COR-L47 (cell line): ENCODE measurements at places on chromosomes 3 and 15.

GRCh38 chr3:52070724-52071621 lies 14.6 kb upstream of the DUSP7 start:
- DNase-seq: no peak

DNA sequence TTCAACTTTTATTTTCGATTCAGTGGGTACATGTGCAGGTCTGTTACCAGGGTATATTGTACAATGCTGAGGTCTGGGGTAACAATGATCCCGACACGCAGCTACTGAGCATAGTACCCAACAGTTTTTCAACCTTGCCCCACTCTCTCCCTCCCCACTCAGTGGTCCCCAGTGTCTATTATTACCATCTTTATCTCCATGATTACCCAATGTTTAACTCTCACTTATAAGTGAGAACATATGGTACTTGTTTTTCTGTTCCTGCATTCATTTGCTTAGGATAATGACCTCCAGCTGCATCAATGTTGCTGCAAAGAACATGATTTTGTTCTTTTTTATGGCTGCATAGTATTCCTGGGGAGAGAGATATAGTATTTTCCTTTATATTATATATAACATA lies 75.7 kb upstream of the EPHB3 start:
- no peak for DNase-seq

DNA sequence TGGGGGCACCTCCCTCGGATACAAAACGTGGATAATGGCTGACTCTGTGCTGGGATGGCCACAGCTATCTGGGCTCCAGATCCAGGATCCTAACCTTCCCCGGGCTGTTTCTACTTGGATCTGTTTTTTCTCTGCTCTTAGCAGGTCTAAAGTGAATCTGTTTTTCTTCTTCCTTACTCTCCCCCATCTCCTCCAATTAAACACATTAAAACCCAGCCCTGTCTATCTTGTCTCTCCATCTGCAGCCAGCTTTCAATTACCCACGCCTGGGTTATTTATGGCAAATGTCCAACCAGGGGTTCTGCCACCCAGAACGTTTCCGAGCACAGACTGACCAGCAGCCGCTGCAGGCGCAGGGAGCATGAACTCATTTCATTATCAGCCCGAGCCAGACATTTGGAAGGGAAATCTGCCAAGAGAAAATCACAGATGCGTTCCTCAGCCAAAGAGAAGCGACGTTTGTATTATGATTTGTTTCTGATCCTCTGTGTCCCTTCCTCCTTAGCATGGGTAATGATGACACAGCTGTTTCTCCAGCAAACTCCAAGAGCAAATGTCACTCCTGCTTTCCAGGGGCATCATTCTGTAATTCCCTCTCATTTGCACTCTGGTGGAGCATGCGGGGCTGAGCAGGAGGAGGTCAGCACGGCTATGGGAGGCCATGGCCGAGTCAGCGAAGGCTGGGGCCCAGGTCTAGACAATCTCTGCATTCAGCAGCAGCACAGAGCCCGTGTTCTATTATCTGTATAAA lies 42.0 kb downstream of the UMPS start:
- peak; percentile 87 for DNase-seq

DNA sequence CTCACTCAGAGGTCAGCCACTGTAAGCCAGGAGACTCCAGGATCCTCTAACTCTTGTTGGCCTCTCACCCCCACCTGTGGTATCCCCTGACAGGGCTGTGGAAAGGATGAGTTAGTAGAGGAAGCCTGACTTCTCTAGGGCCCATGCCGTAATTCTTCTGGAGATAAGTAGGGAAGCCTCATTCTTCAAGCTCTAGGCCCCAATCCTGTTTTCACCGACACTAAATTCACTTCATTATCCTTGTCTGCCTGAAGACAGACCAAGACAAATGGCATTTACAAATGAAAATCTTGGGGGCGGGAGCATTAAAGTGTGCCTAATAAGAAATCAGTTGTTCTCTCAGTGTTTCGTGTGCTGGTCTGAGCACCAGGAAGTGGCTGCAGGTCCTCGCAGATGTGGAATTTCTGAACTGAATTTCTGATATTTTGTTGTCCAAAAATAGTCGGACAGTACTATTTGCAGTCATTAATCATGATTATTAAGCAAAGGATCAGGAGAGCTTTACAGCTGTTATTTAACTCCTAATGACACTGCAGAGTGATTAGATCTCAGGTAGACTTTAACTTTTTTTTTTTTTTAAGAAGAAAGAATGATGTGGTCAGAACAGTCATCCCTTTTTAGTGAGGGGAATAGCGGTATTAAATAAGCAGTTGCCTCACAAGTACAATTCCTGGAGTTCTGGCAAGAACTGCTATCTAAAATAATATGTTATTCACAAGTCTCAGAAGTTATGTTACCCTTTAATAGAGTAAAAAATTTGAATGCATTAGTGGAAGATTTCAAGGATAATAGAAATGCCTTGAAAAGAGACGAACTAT lies 58.4 kb downstream of the RBMS3 start:
- DNase-seq: no peak

GRCh38 chr15:30650012-30650929 lies 24.3 kb downstream of the ARHGAP11B start:
- no peak for DNase-seq

DNA sequence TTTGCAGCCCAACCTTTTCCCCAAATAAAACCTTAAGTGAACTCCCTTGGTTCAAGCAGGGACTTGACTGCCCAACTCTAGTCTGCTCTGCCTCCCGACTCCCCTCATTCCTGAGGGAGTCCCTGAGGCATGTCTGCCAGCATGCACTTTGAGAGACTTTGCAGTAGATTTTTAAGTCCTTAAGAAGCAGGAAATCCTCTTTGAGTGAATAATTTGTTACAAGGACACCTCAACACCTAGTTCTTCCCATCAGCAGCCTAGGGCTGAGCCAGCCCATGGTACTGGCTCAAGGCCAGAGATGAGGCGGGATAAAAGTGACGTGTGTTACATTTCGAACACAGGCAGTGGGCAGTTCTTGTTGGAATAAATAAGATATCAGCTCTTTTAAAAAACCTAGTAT lies 204.3 kb upstream of the SLC2A2 start:
- no peak for DNase-seq

DNA sequence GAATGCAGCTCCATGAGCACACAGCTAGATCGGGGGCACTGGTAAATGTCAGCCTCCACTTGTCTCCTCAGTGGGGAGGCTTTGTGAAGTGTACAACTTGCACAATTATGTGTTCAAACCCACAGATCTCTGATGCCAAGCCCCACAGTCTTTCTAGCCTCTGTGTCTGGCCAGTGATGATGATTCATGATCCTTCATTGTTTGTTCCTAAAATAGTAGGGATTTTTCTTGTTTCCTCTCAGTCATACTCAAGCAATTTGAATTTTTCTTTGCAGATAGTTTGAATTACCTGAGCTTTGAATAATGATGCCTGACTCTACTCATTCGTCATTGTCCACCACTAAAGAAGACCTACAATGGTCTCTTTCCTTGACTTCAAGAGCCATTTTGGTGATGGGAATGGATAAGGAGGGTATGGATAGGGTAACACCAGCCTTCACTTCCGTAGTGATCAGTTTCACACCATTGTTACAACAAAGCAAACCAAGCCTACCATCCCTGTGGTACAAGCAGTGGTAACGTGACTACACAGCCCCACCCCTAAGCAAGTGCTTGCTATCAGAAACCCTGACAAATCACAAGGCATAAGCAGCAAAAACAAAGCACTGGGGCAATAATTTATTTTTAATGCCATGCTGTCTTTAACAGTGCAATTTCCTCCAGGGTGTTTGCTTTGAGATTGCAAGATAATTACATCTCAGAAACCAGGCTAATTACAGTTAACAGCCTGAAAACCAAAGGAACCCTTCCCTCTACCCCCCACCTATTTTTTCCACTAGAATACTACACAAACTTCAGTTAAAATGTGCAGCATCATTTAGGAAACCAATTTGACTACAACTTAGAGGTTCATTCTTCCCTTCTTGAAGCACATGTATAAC lies 114.1 kb upstream of the PPP2R3A start:
- DNase-seq: peak; percentile 96

GRCh38 chr3:47024932-47025331 lies 45.5 kb downstream of the NBEAL2 start:
- no peak for DNase-seq

GRCh38 chr15:66702787-66703539 lies 927 bp downstream of the SMAD6 start:
- no peak for DNase-seq

- no peak for DNase-seq
These were observed 117.1 kb downstream of the TPRA1 start for GRCh38 chr3:127473244-127474024.

GRCh38 chr3:31232055-31233025 lies 300.4 kb upstream of the STT3B start:
- DNase-seq: no peak

DNA sequence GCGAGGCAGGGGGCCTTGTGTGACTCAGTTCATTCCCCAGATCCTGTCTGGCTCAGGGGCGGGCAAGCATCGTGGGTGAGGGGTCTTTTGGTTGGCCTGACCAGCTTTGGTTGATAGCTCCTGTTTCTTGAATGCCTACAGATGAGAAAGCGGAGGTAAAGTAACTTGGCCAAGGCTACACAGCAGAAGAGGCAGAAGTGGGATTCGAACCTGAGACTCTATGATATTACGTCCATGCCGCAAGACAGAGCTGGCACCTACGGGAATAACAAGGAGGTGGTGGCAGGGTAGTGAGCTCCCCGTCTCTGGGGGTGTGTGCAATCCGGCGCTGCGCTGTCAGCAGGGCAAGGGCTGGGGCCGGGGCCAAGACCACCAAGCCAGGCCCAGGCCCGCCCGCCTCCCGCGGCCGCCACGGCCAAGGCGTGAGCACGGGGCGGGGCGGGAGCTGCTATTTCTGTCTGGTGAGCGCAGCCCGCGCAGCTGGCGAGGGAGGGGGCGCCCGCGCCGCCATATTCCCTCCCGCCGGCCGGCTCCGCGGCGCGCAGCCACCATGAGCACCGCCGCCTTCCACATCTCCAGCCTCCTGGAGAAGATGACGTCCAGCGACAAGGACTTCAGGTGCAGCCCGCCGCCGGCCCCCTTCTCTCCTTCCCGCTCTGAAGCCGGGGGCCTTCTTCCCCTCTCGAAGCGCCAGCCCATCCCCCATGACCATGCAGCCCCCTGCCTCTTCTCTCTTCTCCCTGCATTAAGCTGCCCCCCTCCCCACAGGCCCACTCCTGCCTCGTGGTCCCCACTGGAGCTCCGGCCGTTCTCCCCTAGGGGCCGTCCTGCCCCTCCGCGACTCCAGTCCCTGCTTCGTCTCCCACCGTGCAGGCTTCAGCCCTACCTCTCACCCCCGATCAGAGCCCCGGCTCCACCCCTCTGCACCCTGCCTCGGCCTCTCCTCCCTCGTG lies at the start of gene CAND2:
Gene CAND2, plus strand, starts transcription at position 510 of the 953 bp plus-strand sequence. Its CDS starts 41 bp downstream, at position 551.
- DNase-seq: peak; percentile 35

DNA sequence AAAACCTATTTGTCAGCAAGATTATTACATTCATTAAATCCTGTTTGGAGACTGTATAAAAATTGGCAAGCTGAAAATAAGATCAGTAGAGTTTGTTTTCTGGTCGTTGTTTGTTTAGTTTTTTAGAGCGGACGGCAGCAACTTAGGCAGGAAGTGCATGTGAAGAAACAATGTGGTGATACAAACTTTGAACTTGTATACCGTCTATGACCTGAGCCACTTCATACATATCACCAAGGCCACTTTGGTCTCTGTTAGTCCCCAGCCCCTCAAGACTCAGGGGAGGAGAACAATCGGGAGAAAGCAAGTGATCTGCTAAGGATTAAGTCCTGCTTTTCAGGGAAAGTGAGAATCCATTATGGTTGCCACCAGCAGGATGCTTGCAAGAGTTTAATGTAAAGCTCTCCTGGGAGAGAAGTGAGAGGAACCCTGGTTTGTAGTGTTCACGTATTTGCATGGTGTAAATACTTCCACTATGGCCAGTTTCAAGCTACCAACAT lies 31.1 kb downstream of the RASGRP1 start:
- DNase-seq: no peak
